HS-27A (cell line): ENCODE measurements at places on chromosomes 5 and 9.

DNA sequence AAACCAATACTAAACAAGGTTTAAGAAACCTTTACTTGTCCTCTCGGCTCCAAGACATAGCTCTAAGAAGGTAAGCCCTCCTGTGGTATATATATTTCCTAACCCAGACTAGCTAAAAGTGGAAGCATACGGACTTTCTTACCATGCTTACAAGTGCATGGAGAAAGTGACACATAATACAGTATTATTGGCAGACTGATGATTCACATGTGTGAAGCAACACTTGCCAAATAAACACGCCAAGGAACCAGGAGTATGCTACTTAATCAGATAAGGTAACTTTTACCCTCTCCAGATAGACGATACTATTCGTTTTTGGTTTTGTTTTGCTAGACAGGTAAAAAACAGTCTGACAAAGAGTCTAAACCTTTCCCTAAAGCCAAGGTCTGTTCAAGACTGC, 264.1 kb downstream of the MLLT3 start:
- DNase-seq = no peak

- no peak for DNase-seq
These were observed 165.2 kb downstream of the RMI1 start for GRCh38 chr9:84145780-84146179.

DNA sequence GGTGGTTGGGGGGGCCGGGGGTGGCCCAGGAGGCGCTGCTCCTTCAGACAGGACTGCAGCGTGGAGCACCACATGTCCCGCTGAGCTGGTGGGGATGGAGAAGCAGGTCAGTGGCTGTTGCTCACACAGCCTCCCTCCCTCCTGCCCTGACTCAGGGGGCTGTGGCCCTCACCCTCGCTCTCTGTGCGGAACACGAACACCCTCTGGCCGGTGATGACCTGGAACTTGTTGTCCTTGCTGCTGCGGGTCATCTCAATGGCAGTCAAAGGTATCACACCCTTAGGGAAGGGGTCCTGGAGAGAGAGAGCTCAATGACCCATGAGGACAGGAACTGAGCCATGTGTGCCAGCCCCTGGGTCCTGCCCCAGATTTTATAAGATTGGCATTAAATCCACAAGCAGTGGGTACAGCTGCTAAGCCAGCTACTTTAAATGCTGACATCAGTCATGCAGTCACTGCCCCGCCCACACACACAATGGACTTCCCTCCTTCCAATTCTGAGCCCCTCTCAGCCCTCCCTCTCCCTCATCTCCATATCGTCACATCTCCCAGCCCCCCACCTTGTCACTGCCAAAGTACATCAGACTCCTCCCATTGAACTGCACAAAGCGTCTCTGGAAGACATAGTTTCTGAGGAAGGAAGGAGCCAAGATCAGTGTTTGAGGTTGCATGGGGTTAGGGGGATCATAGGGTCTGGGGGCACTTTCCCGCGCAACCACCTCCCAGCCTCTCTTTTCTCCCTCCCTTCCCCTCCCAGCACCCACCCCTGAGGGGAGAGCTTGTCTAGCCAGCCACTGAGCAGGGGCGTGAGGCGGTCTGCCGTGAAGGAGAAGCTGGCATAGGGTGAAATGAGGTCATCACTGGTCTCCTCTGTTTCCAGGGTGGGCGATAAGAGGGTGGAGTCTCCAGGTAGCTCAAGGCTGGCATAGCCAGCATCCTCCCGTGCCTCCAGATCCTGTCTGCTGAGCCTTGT, 8.9 kb downstream of the ARAP3 start:
- DNase-seq = no peak

GRCh38 chr5:180040287-180041214, 31.0 kb downstream of the RNF130 start:
- no peak for DNase-seq

DNA sequence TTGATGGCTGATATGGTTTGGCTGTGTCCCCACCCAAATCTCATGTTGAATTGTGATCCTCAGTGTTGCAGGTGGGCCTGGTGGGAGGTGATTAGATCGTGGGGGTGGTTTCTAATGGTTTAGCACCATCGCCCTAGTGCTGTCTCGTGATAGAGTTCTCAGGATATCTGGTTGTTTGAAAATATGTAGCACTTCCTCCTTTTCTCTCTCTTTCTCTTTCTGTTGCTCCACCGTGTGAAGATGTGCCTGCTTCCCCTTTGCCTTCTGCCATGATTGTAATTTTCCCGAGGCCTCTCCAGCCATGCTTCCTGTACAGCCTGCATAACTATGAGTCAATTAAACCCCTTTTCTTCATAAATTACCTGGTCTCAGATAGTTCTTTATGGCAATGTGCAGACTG, 111.6 kb downstream of the SREK1 start:
- no peak for DNase-seq

- no peak for DNase-seq
These were observed 425.7 kb downstream of the PIK3R1 start for GRCh38 chr5:68641211-68641610.

GRCh38 chr5:60830581-60831127, 13.4 kb downstream of the ELOVL7 start:
- no peak for DNase-seq

DNA sequence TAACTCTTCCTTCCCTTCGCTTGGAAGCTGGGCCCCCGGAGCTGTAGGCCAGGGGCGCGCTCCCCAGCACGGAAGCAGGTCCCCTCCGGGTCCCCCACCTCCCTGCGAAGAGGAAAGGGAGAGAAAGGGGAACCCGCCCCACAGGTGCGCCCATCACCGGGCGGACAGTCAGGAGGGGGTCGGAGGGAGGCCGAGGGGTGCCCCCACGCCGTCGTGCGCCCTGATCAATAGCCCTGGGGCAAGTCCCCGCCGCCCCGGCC, 793 bp downstream of the AGPAT2 start:
- no peak for DNase-seq

DNA sequence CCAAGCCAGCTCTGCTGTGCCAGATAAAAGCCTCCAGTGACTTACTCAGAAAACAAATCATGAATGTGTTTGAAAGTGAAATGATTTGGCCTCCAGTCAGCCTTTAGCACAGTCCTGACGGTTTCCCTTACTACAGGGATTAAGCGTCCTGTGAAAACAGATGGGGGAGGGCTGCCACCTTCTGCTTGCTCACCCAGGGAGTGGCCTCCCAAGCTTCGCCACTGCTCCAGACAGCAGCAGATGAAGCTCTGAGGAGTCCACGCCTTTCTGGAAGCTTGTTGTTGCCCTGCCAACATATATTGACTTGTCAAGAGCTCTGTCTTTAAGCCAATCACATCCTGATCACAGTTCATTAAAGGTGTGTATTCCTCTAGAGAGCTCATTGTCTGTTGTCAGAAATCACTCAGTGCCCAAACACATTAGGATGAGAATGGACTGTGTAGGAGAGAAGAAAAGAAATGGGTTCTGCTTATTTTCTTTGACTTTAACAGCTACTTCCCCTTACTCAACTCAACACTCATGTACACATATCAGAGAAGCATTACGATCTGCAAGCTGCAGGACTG, 4.9 kb upstream of the FYB1 start:
- no peak for DNase-seq

DNA sequence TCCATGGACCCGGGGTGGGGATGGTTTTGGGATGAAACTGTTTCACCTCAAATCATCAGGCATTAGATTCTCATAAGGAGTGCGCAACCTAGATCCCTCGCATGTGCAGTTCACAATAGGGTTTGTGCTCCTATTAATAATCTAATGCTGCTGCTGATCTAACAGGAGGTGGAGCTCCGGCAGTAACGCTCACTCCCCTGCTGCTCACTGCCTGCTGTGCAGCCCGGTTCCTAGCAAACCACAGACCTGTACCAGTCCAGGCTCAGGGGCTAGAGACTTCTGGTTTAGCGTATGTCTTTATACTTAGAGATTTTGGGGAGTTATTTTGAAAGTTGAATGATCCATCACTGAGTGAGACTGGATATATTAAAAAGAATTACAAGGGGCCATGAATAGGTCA, 50.2 kb downstream of the RICTOR start:
- DNase-seq = no peak

DNA sequence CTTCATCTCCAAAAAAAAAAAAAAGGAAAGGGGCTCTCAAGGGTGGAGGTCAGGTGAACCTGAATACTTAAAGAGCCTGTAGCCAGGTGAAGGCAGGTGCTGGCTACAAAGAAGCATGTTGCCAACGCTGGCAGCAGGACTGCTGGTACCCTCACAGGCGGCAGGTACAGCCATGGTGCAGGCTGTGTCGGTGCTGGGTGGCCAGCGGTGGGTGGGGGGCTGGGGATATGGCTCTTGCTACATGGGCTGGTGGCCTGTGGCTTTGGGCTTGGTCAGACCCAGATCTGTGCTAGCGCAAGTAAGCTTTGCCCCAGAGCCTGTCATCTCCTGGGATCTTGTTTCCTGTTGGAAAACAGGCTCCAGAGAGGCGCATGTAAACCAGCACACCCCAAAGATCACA, 86.3 kb upstream of the PHYKPL start:
- no peak for DNase-seq

DNA sequence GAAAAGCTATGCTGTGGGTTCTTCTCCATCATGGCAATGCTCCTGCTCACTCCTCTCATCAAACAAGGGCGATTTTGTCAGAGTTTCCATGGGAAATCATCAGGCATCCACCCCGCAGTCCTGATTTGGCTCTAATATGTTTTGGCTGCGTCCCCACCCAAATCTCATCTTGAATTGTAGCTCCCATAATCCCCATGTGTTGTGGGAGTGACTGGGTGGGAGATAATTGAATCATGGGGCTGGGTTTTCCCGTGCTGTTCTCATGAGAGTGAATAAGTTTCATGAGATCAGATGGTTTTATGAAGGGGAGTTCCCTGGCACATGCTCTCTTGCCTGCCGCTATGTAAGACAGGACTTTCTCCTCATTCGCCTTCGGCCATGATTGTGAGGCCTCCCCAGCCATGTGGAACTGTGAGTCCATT, 163.8 kb downstream of the GADD45G start:
- DNase-seq = no peak

- no peak for DNase-seq
These were observed 1.7 kb upstream of the RXRA start for GRCh38 chr9:134324359-134325095.

- DNase-seq = no peak
These were observed 1063.2 kb upstream of the ACO1 start for GRCh38 chr9:31321256-31321655.

DNA sequence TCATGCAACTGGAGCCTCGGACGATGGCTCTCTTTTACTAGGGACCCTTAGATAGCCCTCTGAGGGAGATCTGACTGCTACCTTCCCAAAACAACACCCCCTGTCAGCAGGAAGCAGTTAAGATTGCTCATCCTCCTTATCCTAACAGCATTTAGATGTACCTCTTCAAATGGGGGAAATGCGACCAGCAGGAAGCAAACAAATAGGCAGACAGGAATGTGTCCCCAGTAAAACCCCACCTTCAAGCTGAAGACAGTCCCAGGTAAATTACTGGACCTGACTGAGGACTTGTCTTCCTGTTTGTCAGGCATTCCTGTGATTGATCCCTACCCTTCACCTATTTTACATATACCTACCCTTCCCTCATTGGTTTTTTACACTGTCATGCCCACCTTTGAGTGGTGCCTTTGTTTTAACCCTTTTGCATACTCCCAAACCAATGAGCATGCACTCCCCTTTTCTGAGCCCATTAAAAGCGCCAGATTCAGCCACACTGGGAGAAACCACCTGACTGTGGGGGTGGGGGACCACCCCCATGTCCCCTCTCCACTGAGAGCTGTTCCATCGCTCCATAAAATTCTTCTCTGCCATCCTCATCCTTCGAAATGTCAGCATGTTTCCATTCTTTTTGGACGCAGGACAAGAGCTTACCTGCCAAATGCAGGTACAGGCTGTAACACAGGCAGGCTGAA, 954.0 kb upstream of the CDH6 start:
- DNase-seq = no peak

GRCh38 chr5:138488481-138488945, 23.2 kb downstream of the EGR1 start:
- DNase-seq = no peak

GRCh38 chr5:39270225-39270848, 51.0 kb upstream of the FYB1 start:
- DNase-seq = no peak

DNA sequence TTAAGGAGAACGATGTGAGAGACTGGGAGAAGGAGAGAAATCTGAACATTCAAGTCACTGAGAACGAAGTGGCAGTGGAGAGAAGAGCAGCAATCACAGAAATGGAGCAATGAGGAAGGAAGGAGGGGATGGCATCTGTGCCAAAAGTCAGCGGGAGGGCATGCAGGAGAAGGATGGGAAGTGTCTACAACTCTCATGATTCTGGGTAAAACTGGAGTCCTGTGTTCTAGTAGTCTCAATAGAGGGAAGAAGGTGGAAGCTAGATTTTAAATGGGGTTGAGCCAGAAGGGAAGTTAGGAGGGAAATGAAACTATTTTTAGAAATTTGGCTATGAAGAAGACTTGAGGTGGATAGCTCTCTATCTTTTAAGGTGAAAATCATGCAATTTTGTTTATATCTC, 39.1 kb upstream of the SPATA31C2 start:
- DNase-seq = no peak

DNA sequence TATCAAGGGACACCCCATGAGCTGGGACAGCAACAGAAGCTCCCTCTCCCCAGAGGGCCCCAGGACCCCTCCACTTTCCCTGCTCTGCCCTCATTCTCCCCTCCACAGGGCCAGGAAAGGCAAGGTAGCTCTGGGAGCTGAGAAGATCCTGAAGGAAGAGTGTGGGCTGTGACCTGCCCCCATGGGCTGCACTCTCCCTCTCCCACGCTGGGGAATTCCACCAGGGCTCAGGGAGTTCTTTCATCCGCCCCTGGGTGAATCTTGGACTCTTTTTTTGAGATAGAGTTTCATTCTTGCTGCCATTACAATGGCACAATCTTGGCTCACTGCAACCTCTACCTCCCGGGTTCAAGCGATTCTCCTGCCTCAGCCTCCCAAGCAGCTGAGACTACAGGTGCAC, 73.8 kb downstream of the C9orf50 start:
- no peak for DNase-seq

DNA sequence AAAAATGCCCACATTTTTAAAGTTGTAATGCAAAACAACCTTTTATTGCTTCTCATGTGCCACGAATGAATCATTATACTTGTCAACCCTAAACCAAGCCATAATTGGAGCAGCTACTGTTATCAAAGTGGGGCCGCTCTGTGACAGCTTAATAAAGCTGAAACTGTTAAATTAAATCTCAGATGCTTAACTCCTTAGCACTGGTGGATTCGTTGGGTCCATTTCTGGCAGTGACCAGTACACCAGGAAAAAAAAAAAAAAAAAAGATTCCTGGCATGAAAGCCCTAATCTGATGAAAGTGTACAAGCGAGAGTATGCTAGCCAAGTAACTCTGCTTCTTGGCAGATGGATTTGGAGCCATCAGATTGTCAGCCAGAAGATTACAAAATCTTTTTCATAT, 164.8 kb downstream of the ZSWIM6 start:
- DNase-seq = no peak
